Astrocyte of the spinal cord (primary cell): ENCODE measurements at places on chromosomes 1 and 21.
A peak's percentile ranks its signal among the peaks of the same experiment; 100 is the strongest.

GRCh38 chr1:37890378-37891014 lies 31.1 kb upstream of the MTF1 start:
- DNase-seq, result peak; percentile 43

- peak; percentile 20 for DNase-seq
These were observed 6.3 kb downstream of the CELF3 start for GRCh38 chr1:151710187-151710840.

DNA sequence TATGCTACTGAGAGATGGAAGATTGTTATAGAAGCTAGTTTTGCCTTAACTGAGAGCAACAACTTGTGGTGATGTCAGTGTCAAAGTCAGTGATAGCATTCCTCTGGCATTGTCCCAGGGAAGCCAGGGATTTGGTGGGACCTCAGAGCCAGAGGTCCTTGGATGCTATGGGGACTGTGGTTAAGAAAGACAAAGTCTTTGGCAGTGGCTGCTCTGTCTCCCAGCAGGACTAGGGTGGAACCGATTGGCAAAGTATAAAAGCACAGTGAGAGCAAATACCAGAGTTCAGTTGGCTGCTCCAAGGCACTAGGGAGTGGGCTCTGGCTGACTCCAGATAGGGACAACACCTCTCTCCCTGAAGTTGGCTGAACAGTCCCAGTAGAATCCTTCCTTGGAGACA lies 104.8 kb downstream of the GDAP2 start:
- DNase-seq, result peak; percentile 62

DNA sequence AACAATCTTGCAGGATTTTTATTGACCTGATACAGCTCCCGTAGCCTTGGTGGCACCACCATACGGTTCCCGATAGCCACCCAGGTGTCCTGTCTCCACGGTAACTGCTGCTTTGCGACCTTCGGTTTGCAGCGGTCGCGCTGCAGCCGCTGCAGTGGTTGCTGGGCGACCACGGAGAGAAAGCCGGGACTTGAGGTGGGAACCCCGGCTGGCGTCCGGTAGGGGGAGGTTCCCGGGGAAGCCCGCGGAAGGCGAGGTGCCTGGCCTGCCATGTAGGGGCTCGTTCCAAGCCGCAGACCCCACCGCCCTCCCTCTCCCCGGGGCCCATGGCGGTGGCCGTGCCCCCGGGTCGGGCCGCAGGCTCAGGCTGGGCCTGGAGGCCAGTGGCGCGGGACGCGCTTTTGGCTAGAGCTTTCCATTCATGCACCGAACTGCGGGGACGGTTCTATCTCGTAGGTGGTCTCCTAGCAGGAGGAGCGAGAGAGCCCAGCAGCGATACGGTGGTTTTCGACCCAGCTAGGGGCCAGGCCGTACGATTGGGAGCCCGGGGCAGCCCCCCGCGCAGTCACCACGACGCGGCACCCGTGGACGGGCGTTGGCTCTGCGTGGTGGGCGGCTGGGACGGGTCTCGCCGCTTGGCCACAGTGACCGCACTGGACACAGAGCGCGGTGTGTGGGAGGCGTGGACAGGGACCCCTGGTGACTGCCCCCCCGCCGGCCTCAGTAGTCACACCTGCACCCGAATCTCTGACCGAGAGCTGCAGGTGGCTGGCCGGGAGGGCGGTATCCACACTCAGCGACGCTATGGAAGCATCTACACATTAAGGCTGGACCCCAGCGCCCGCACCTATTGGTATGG lies at the start of gene KLHDC9:
Gene KLHDC9 (plus strand): TSS at position 152 of the 859 bp plus-strand sequence. CDS start 175 bp downstream, at position 327.
- DNase-seq, result peak; percentile 84

GRCh38 chr1:109930252-109930993 lies 19.8 kb downstream of the CSF1 start:
- no peak for DNase-seq

- DNase-seq, result no peak
These were observed 964.2 kb upstream of the ADGRL2 start for GRCh38 chr1:80836505-80836904.

DNA sequence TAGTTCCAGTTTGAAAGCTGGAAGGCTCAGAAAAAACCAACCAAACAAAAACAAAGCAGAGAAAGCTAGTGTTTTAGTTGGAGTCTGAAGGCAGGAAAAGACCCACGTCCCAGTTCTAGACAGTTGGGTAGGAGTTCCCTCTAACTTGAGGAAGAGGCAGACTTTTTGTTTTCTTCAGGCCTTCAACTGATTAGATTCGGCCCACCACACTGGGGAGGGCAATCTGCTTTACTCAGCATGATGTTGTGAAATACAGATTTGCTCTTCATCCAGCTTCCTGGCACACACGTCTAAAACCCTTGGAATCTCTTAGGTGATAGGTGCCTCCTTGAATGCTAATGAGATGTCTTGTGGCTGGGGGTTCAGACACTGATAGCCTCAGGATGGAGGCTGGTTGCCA lies 49.1 kb upstream of the CSF3R start:
- no peak for DNase-seq

DNA sequence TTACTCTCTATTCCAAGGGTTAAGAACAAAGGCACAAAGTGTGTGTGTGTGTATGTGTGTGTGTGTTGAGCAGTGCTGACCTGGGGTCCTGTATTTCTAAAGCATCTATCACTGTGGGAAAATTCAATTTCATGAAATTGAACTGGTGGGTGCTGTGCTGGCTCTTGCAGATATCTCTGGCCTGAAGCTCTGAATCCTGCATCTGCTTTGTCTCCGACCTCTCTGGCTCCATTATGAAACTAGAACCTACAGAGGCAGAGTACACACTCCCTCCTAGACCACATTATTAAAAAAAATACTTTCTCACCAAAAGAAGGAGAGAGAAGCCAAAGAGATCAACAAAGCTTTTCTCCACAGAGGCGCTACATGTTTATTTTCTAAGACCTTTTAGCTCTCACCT lies 88.4 kb upstream of the PDE4B start:
- no peak for DNase-seq

DNA sequence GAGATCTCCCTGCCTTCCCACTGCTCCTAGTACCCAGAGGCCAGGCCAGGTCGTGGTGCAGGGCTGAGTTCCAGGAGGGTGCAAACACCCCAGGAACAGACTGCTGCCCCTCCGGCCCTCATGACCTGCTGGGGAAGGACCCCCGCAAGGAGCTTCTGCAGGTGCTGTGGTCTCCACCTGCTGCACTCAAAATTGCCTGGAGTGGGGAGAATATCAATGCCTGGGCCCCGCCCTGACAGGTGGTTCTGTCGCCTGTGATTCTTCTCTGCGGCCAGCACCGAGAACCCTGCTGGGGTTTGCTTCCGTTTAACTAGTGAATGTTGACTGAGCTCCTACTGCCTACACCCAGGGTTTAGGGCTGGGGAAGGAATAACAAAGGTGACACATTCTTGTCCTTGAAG lies 2.1 kb upstream of the TFF3 start:
- DNase-seq, result no peak

- DNase-seq, result peak; percentile 63
These were observed 117.5 kb downstream of the NAV1 start for GRCh38 chr1:201656311-201657032.

- DNase-seq, result no peak
These were observed 129.6 kb downstream of the DPYD start for GRCh38 chr1:97791251-97791650.

GRCh38 chr1:200336101-200336845 lies 73.6 kb downstream of the ZNF281 start:
- DNase-seq, result peak; percentile 35

DNA sequence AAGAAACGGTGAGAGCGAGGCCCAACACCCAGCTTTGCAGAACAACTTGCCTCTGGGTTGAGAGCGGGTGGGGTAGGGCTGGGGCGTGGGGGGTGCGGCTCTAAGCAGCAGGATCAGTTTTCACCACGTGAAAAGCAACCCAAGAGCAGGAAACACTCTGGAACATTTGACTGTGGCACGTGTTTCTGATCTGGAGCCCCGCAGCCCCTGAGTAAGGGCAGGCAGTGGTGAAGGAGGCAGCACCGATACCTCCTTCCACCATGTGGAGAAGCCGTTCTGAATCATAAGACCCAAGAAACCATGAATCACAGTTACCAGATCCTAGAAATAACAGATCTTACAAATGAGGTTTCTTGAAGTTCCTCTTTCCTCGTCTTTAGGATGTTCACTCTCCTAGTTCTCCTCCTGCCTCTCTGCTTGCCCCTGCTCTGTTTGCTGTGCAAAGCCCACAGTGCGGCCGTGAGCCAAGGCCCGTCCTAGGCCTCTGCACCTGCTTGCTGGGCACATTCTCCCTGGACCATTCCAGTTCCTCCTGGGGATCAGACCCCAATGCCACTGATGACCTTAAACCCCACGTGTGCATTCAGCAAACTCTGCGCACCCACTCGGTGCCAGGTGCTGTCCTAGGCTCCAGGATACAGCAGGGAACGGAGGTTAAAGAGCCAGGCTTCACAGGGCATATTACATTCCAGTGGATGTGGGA lies 31.9 kb downstream of the SLC1A7 start:
- DNase-seq, result peak; percentile 37

DNA sequence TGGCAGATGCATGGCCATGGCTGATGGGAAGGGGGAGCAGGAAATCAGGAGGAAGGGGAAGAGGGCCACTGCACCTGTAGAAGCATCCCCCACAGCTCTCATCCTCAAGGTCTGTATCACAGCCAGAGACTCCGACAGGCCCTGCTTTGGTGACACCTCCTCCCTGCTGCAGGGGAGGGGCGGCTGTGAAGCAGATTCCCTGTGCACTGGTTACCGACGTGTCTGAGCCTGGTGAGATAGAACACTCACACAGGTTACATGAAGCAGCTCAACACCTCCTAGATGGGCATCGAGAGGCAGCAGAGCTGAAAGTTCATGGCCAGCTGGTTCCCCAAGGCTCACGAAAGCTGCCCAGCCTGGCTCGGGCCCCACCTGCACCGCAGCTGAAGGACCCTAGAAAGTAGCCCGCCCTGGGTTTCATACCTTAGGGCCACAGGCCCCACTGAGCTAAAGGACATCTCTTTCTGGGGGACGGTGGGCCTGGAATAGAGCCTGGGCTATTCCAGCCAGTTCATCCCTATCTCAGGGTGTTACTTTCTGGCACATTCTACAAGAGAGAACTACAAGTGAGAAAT lies 30.2 kb upstream of the AJAP1 start:
- DNase-seq, result no peak

DNA sequence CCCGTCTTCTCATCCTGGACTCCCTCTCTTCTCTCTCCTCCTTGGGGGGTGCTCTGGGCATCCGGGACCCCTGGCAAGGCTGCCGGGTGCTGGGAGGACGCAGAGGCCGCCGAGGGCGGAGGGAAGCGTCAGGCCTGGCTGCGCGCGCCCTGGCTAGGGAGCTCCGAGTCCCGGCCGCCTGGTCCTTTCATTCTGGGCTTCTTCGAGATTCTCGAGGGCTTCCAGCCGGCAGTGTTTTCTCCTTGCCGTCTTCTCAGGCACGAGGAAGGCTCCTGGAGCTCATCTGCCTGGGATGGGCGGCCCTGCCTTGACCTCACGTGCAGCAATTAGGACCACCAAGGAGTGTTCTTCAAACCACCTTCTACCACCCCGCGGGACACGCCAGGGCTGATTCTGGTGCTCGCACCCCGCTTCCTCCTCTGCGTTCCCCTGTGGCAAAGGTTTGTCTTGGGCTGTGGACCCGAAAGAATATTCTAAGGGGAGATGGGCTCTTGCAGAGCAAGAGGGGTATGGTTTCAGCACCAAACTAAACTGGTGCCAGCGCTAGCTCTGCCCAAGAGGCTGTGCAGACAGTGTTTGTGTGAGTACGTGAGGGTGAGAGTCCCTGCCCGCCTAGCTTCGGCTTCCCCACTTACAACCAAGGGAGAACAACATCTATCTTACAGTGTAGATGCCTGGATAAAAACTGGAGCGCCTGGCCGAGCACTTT lies 36.5 kb downstream of the PIK3CD start:
- peak; percentile 31 for DNase-seq

- no peak for DNase-seq
These were observed 6.0 kb downstream of the DYNLT5 start for GRCh38 chr1:66758241-66758755.

DNA sequence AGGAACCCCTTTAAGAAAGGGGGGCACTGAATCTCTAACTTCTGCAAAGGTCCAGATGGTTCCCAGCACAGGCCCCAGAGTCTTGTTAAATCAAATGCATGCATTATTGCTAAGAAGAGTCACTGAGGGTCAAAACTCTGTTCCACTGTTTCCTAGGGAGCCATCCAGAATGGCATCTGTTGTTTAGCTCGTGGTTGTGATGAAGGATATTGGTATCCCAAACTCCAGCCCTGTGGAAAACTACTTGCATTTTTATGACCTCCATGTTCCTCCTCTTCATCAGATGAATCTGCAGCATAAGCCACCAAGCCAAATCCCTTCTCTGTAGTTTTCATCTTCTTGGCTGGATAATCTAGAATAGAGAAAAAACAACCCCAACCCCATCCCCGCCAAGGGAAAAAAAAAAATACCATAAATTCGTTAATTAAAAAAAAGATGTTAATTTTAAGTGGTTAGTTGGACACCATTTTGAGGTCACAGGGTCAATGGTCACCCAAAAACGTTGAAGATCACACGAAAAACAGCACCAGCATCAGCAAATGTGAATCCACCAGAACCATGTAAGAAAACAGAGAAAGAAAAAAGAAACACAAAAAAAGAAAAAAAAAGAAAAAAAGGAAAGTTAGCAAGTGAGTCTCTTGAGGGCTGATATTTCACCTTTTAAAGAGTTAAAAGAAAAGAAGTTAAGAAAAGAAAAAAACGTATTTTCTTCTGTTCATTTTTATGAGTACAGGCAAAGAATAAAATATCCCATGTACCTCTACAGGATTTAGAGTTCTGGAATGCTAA lies 3.0 kb upstream of the RIT1 start:
- DNase-seq, result peak; percentile 26

- peak; percentile 53 for DNase-seq
These were observed 14.0 kb downstream of the AHDC1 start for GRCh38 chr1:27589841-27590426.

GRCh38 chr1:90012300-90012699 lies 17.4 kb downstream of the ZNF326 start:
- no peak for DNase-seq

DNA sequence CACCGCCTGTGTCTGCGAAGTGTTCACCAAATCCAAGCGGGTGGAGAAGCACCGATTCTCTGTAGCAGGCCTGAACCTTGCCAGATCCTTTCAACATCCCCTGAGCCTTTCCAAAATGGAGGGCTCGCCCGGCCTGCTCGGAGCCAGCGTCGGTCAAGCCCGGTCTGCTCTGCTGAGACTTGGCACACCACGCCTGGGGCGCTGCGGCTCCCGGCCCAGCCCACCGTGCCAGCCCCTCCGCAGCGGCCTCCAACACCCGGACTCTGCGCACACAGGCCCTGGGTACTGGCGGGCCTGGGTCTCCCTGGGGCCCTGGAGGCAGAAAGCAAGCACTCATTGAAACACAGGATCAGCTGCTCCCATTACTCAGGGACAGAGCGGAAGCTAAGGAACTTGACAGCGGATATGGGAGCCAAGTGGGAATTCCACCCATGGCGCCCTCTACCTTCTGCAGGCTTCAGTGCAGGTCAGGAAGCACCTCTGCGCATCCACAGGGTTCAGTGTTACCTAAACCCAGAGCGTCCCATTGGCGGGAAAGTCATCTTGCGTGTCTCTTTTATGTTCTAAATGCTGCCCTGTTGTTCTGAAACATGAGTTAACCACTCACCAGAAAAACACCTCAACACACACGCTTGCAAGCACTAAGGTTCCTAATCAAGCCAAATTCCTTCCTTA lies 159.9 kb downstream of the ZBTB18 start:
- DNase-seq, result no peak

GRCh38 chr21:25370311-25370744 lies 237.0 kb downstream of the MRPL39 start:
- peak; percentile 97 for DNase-seq
